Hematopoietic multipotent progenitor cell treated with erythropoietin and hydrocortisone succinate and interleukin-3 and kit ligand, for 4 days (in vitro differentiated cells): ENCODE measurements at places on chromosomes 3 and 15.

DNA sequence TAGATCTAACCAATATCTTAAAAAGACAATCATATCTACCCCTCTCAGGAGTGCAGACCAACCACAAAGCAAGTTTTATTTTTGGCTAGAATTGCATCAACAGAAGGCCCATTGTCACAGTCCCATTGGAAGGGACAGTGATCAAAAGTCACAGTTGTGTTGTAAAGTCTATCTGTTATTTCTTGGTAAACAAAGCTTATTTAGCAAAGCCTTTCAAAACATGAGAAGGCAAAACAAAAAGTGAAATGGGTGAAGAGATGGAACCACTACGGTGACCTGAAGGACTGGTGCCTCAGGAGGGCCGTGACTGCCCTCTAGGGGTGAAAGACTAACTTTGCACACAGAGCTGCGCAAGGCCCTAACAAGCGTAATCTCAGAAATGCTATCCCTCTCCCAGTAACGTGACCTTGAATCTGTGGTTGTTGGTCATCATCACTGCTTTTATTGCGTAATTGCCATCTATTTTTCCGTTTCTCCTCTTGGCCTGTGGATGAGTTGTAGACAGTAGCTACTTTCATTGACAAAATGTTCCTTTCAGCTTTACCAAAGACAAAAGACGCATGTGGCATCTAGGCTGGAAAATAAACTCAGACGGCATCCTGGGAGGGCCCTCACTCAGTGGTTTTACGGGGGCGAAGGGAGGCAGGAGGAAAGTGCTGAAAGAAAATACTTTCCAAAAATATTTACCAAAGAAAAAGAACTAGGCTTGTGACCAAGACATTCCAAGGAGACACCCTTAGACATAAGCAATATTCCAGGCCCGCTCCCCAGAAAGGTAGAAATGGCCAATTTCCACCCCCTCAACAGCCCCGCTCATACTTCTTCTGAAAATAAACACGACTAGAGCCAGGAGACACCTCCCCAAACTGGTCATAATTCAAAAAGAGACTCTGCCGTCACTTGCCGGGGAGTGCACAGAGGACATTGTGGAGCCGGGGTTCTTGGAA, 79.4 kb downstream of the FRMD4B start:
- DNase-seq: peak; percentile 89

- DNase-seq: peak; percentile 75
Measured at GRCh38 chr15:35078221-35078915, 6.7 kb downstream of the NANOGP8 start.

- DNase-seq: no peak
Measured at GRCh38 chr15:41881086-41881485, 12.8 kb downstream of the SPTBN5 start.

GRCh38 chr3:134576831-134577230, 74.0 kb downstream of the KY start:
- DNase-seq: no peak

GRCh38 chr15:69435985-69436384, 16.6 kb upstream of the RPLP1 start:
- no peak for DNase-seq

- DNase-seq: peak; percentile 28
Measured at GRCh38 chr3:157279237-157279636, 119.3 kb upstream of the CCNL1 start.

DNA sequence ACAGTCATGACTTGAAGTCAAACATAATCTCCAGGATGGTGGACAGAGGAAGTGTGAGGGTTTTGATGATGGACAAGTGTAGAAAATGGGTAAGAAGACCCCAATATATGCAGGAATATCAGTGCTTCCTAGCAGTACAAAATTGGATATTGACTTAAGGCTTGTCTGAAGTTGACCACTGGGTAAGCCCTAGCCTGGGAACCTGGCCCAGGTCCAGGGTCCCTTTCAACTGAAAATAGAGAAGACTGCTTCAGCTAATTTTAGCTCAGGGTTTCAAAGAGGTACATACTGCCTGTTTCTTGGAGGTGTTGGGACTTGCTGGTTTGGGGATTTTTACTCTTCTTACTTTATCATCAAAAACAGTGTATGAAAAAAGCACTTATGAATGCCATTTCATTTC, 4.7 kb downstream of the NR1D2 start:
- peak; percentile 18 for DNase-seq

- no peak for DNase-seq
Measured at GRCh38 chr3:130679218-130679617, 67.4 kb downstream of the PIK3R4 start.

- no peak for DNase-seq
Measured at GRCh38 chr3:197226179-197226578, 72.2 kb downstream of the DLG1 start.

DNA sequence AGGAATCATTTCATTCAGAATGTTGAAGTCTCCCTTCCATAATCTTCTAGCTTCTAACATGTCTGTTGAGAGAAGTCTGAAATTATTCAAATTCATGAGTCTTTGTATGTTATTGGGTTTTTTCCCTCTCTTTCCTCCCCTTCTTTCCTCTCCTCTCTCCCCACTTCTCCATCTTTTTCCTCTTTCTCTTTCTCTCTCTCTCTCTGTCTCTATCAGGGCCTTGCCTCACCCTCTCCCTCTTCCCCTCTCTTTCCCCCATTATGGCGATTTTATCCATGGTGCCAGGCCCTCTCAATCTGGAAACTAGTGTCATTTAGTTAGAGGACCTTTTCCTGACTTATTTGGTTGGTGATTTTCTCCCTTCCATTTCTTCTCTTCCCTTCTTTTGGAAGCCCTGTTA, 147.3 kb downstream of the SST start:
- peak; percentile 7 for DNase-seq

- DNase-seq: no peak
Measured at GRCh38 chr15:39498629-39499028, 82.2 kb upstream of the THBS1 start.

DNA sequence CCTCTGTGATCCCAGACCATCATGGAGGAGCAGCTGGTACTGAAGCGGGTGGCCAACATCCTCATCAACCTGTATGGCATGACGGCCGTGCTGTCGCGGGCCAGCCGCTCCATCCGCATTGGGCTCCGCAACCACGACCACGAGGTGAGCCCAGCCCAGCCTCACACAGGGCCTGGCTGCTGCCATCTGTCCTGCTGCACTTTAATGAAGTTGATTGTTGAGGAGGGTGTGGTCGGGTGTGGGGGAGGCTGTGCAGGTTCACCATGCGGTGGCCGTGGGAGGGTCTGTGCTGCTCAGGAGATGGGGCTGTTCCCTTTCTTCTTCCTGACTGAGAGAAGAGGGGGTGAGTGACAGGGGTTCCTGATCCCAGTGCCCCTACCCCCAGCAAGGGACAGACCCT, 30.6 kb downstream of the ACAD9 start:
- peak; percentile 53 for DNase-seq

- DNase-seq: no peak
Measured at GRCh38 chr3:62793946-62794345, 81.3 kb downstream of the CADPS start.

- no peak for DNase-seq
Measured at GRCh38 chr15:36796161-36796560, 216.7 kb downstream of the CDIN1 start.

GRCh38 chr3:195450731-195451229, 8.0 kb upstream of the ACAP2 start:
- DNase-seq: no peak

- no peak for DNase-seq
Measured at GRCh38 chr3:71119171-71119570, 464.4 kb downstream of the FOXP1 start.

DNA sequence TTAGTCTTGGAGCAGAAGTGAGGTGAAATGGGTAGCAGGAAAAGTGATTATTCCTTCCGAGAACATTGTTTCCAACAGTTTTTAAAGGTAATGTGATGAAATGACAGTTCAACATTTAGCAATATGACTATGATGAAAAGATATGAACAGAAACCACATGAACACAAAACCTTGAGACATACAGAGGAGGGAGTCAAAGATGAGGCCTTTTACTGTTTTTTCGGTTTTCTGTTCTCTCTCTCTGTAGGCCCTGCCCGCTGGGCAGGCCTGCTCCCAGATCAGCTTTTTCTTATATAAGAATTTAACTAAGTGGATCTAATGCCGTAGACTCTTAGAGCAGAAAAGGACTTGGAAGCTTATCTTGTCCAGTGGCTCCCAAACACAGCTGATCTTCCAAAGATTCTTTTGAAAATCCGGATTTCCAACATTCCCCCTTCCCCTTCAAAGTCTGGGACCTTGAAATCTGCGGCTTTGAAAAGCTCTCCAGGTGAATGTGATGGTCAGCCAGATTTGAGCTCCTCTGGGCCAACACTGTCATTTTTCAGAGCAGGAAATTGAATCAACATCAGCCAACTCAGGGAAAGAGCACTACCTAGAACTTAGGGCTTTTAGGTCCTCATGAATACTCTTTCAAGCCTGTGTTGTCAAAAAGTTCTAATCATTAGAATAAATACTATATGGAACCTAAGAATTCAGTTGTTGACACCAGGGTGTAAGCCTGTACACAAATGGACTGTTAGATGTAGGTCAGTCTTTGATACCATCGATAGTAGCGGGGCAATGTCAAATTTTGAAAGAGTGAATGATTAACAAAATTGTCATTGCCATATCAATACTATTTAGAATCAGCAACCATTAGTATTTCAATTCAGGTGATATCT, 372.7 kb downstream of the SHQ1 start:
- peak; percentile 78 for DNase-seq

- DNase-seq: peak; percentile 65
Measured at GRCh38 chr3:184040010-184040409, 8.5 kb downstream of the HTR3D start.

DNA sequence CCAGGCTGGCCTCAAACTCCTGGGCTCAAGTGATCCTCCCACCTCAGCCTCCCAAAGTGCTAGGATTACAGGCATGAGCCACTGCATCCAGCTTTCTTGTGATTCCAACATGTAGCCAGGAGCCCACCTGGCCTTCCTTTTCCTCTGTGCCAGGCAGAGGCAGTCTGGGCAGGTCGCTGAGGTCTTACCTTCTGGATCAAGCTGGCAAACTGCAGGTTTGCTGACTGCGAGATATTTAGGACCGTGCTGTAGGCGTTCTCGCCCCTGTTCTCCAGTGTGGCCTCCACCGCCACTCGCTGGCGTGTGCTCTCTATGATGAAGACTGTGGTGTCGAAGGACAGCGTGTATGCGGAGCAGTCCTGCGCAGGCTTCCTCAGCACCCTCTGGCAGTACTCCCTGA, 42.5 kb downstream of the FEM1B start:
- no peak for DNase-seq

- peak; percentile 25 for DNase-seq
Measured at GRCh38 chr15:75203017-75203907, 1.6 kb downstream of the C15orf39 start.

DNA sequence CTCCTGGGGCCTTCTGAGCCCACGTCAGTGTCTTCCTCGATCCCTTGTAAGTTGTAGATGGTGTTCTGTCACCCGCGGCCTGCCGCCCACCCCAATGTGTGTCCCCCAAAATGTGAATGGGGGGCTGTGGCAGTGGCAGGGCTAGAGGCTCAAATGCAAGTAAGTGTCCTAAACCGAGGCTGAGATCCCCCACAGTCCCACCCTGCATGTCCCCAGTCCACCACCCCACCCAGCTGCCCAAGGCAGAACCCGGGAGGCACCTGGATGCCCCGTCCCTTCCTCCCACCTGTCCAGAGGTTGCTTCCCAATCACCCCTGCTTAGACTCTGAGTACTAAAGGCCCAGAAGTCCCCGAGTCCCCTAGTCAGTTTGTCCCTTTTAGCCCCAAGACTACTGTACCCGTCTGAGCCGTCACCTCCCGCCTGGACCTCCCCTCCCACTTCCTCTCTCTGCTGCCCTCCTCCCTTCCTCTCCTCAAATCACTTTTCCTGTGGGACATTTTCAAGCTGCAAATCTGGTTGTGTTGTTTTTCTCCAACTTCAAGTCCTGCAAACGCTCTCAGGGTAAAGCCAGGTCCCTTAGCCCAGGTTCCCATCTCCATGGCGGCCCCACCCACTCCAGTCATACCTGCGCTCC, 11.8 kb upstream of the PLXND1 start:
- DNase-seq: no peak

DNA sequence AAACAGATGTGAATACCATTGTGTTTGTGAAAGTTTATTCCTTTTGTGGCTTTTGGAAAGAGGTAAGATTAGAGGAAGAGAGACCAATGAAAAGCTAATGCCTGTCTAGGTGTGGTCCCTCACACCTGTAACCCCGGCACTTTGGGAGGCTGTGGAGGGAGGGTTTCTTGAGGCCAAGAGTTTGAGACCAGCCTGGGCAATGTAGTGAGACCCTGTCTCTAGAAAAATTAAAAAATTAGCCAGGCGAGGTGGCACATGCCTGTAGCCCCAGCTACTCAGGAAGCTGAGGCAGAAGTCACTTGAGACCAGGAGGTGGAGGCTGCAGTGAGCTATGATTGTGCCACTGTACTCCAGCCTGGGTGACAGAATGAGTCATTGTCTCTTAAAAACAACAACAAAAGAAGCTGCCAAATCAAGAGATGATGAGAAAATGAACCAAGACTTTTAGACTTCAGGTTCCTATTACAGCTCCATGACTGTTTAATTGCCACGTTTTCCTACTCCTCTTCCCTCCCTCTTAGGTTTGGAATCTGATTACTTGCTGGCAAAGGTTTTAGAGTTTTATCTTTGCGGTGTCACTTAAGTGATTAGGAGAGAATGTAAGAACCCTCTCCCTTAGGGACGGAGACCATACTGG, 68.7 kb downstream of the CGNL1 start:
- DNase-seq: no peak

DNA sequence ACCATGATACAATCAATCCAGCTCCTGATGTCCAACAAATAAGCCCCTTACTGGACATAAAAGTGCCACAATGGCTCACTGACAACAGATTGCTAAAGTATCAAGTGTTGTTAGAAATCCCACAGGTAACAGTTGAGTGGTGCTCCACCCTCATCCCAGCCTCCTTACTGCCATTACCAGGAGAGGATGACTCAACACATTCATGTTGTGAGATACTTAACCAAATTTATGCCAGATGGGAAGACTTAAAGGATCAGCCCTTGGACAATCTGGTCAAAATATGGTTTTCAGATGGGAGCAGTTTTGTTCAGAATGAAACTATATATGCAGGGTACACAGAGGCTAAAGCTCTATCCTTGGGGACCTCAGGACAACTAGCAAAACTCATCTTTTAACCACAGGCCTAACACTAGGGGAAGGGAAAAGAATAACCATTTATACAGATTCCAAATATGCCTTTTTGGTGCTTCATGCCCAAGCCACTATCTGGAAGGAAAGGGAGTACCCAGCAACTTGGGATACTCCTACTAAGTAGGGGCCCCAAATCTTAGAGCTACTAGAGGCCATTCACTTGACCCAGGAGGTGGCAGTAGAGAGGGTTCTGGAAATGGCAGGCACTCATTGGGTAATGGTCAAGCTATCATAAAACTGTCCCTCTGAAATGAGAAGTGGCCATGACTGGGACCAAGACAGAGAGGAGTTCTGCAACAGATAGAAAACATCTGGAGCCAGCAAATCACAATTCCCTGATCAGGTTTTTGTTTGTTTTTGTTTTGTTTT, 6.9 kb upstream of the ZNF662 start:
- no peak for DNase-seq

- peak; percentile 41 for DNase-seq
Measured at GRCh38 chr3:3119393-3119851, 7.3 kb upstream of the TRNT1 start.
